ENCODE measurements at places on chromosomes 16 and 17. TPM values are rescaled to one million over a fixed set of nuclear protein-coding genes. Genes with fewer than 3 reads are reported as not detected.

DNA sequence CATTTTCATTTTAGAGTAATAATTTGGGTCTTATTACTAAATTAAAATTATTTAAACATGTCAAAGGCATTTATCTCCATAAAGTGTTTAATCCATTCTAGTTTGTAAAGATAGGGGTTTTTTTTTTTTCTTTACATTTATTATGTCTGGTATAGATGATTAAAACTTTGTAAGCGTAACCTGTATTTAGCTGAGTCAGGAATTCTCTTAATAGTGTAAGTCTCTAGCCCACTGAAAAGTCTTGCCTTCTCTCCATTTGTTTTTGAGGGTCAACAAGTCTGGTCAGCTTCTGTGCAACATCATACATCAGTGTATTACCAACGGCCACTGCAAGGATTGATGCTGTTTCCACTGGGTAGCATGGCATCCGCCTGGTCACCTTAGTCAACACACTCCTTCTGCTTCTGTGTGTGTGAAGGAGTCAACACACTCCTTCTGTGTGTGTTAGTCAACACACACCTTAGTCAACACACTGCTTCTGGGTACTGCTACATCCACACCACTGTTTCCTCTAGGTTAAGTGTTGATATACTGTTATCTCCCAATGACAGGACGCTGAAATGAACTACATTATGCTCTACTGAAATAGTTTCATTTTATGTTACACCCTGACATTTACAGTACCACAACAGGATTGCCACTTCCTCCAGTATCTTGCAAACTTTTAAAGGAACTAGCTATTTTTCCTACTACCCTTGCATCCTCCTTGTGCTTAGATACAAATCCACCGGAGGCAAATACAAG lies 37.3 kb upstream of the VWA3A start:
- no peak for DNase-seq

- DNase-seq = no peak
Measured at GRCh38 chr17:73705594-73705993, 61.3 kb upstream of the SDK2 start.

DNA sequence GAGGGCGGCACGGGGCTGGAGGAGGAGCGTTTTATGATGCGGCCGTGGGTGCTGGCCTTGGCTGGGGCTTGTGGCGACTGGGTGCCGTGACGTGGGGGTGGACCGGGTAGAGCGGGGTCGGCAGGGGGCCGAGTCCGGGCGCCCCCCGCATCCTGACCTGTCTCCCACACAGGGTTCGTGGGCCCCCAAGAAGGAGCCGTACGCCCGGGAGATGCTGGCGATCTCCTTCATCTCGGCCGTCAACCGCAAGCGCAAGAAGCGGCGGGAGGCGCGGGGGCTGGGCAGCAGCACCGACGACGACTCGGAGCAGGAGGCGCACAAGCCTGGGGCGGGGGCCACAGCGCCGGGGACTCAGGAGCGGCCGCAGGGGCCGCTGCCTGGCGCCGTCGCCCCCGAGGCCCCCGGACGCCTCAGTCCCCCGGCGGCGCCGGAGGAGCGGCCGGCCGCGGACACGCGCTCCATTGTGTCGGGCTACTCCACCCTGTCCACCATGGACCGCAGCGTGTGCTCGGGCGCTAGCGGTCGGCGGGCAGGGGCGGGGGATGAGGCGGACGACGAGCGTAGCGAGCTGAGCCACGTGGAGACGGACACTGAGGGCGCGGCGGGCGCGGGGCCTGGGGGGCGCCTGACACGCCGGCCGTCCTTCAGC lies 81.6 kb downstream of the ARHGAP23 start:
- no peak for DNase-seq

ITGAD gene
- total RNA-seq = not detected

DNA sequence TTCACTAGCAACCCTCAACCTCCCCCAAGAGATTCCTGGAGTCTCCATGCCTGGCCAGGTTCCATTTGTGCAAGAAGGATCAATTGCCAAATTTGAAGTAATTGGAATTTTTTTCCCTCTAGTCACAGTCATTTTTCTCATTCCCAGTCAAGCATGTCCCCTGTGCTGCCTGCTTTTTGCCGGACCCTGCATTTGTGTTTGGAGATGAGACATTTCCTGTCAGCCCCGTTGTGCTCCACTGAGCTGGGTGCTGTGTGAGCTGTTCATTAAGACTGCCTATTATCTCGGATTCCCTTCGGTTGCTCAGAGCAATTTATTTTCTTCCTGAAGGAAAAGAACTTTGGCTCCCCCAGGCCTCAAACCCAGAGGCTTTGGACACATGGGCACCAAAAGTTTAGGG lies 201.0 kb upstream of the NLRP1 start:
- no peak for DNase-seq

DNA sequence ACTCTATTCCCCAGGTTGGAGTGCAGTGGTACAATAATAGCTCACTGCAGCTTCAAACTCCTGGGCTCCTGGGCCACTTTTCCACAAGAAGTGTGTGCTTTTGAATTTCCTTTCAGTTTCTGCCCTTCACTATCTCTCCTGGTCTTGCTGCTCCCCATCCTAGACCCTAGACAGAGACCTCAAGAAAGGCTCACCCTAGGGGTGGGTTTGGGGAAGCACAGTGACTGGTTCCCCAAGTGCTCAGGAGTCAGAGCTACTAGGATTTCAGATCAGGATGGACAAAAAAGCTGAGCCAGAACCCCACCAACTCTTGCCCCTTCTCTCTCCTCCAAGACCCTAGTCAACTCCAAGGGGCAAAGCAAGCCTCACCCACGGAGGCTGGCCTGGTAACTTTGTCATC lies 1.6 kb upstream of the SEBOX start:
- no peak for DNase-seq

- no peak for DNase-seq
Measured at GRCh38 chr16:26963109-26963508, 103.6 kb upstream of the C16orf82 start.

- DNase-seq = no peak
Measured at GRCh38 chr16:72917051-72917450, 130.9 kb downstream of the ZFHX3 start.

DNA sequence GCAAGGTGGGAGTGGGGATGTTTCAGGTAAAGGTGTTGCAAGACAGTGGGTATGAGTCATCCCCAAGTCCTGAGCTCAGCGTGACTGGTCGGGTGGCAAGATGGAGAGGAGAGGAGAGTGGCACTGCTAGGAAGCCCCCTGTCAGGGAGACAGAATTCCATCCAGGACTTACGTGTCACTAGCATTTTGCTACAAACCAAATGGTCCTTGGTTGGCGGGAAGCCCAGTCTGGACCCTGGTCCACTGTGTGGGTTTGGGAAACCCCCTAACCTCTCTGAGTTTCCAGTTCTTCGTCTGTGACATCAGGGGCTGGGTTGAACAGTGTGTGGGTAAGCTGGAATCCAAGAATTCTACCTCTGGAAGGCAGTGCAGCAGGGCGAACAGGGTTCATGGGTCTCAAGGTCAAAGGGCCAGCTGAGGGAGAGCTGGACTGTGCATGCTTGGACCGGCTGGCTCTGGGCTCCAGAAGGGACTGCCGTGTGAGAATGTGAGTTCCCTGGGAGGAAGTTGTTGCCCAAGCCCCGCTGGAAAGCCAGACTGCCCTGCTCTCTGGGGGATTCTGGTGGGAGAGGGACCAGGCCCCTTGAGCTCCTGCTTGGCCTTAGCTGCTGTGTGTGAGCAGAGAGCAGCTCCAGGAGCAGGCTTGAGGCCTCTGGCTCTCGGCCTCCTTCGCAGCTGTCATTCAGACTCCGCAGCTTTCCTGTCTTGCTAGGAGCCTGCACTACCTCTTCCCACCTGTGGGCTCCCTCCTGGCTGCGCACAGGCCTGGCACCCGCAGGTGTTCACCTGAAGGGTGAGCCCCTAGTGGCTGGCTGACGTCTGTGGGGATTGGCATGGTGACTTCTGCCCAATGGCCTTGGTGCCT lies 84.6 kb downstream of the NT5M start:
- DNase-seq = peak; percentile 81

PITPNM3 gene
- 13.7 TPM for total RNA-seq

KRT40 gene
- 0.21 TPM for total RNA-seq

ITGB4 gene
- 318 TPM for total RNA-seq

DNA sequence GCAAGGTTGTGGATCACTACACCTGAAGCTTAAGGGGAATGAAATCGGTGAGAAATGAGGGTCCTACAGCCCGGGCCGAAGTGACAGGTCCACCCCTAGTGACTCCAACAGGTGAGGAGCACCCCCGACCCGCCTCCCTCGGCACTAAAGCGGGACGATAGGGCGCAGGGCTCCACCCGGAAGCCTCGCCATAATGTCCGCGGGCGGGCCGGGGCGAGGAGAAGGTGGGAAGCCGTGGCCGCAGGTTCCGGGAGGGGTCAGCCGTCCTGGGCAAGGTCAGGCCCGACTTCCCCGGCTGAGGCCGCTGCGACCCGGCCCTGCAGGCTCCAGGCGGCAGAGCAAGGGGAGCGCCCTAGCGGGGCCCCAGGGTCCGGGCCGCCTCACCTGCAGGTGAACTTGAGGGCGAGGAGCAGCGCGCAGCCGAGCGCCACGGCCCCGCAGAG lies 543 bp downstream of the TXNDC11 start:
- DNase-seq = peak; percentile 63

DNA sequence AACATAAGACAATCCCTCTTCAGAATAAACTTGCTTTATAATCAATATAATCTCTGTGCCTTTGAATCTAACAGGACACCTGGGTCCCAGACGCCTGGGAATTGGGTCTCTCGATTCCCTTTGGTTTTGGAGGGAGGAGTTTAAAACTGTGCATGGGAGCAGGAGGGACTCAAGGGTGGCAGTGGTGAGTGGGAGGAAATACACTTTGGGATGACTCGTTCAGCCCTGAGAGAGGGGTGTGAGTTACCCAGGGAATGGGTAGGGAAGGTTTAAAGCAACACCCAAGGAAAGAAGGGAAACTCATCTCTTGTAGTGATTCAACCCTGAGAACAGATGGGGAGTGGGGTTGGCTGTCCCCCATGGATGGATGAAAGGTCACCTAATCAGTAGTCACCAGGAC lies 1.6 kb downstream of the RANGRF start:
- no peak for DNase-seq

ZSCAN10 gene
- not detected for total RNA-seq

GNG13 gene
- 0.40 TPM for total RNA-seq

DNA sequence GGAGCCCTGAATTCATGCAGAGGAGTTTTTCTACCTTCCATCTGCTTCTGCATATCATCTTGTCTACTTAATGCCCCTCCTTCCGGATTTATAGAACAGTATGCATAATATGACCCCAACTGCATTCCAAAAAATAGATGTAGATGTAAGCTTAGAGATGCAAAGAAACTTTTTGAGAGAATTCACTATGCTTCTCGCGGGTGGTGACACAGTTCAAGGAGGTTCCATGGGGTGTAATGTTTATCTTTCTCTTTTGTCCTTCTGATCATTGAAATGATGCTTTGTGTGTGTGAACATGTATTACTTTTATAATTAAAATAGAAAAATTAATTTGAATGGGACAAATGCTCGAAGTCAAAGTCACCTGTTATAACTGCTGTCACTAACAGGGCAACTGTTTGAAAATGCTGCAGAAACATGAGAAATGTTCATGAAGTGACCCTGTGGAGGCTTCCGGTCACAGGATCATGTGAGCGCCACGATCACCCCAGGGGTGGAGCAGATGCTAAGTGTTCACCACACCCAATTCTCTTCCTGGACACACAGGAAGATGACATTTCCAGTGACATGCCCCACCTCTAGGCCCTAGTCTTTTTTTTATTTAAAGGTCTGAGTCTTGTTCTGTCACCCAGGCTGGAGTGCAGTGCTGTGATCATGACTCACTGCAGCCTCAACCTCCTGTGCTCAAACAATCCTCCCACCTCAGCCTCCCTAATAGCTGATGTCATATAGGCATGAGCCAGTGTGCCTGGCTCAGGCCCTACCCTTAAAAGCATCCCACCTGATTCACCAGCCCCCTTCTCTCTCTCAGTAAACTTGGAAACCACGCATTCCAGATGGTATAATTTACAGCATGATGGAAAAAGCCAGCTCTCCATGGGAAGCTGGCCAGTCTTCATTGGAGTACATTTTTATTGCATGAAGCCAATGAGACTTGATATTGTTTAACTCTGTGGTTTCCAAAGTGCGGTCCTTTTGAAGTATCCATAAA lies 21.0 kb upstream of the AGRP start:
- DNase-seq = peak; percentile 62

DNA sequence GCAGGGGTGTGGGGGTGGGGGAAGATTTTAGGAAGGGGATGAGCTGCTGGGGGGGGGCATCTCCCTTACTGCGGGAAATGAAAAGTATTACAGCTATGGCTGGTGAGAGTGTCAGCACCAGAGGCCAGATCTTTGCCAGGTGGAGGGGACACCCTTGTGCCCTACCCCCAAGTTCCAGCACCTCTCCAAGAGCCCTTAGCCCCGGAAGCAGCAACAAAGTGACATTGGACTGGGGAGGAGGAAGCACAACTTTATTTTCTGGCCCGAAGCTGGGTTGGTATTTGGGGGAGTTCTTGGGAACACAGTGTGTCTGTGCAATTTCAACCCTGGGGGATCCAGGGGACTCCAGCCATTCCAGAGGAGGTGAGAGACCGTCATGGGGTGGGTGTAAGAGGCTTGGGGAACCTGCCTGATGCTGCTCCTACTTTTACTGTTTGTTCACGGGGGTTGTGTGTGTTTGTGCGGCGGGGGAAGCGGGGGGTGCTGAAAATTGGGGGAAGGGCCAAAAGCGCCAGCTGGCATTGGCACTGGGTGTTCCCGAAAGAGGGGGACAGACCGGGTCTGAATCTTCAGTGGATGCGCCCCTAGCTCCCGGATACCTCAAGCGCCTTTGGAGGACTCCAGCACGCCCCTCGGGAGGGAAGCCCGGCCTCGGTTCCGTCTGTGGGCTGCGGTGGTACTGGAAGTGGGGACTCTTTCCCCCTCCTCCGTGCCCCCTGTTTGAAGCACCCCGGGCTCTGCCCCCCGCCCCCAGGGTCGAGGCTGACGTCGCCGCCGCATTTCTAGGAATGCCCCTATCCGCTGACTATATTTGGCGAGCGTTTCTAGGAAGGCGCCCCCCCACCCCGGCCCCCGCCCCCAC lies 230.3 kb downstream of the MRTFB start:
- DNase-seq = peak; percentile 31

DNA sequence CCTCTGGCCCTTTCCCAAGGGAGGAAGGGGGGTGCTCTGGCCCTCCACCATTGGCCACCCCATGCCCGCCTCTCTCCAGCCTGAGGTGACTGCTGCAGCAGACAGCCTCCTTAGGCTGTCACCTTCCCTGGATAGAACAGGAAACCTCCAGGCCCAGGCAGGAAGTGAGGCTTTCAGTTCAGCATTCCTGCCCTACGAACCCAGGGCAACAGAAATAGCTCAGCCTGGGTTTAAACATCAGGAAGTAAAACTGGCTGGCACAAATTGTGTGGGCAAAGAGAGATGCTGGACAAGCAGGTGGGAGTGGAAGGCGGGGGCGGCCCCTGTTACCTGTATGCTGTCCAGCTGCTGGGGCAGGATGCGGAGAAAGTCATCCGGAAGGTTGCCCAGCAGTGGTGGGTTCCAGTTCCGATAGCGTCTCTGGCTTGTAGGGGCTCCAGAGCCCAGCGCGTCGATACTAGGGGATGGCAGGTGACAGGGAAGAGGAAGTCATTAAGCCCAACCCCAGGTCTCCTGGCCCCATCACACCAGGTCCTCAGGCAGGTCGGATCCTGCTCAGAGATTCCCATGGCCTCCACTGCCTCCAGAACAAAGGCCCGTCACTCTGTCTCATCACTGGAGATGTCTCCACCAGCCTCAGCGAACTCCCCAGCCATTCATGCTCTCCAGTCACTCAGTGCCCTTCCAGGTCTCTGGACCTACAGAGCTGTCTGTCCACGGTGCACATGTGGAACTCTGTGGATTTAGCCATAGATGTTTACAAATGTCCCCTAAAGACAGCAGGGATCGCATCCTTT lies 23.6 kb upstream of the MRPS23 start:
- DNase-seq = no peak

GRCh38 chr16:86554599-86554916 lies 477 bp downstream of the MTHFSD start:
- DNase-seq = no peak

- DNase-seq = no peak
Measured at GRCh38 chr17:77359236-77359635, 218.5 kb downstream of the SEC14L1 start.

SLX4 gene
- total RNA-seq = 4.9 TPM
